ENCODE measurements at places on chromosomes 4 and X.

- no peak for DNase-seq
Observed at GRCh38 chrX:28888416-28888815, 301.2 kb downstream of the IL1RAPL1 start.

GRCh38 chrX:20857746-20858145 lies 516.5 kb upstream of the CNKSR2 start:
- no peak for DNase-seq

- no peak for DNase-seq
Observed at GRCh38 chr4:38681281-38681991, 17.4 kb downstream of the KLF3 start.

DNA sequence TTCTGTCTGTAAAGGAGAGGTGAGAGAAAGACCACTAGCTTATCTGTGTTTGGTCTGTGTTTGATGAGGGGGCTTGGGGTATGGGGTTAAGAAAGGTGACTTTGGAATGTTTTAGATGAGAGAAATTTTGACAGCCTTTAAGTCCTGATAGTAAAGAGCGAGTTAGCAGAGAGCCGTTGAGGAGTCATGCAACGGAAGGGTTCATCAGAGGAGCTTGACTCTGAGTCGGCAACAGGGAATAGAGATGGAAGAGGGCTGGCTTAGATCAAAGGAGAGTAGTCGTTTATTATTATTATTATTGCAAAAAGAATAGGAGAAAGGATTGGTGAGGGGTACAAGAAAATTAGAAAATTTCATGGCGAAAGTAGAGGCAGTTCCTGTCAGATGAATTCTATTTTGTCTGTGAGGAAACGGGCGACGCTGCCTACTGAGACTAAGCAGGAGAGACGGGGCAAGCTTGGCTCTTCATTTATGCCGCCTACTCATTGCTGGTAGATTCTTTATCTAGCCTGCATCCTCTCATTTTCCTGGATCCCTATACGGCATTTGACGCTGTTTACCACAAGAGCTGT lies 473 bp upstream of the VAMP7 start:
- no peak for DNase-seq

- no peak for DNase-seq
Observed at GRCh38 chr4:143354990-143355389, 18.3 kb downstream of the GAB1 start.

GRCh38 chr4:152501846-152502536 lies 33.9 kb downstream of the FBXW7 start:
- DNase-seq, result no peak

- no peak for DNase-seq
Observed at GRCh38 chrX:107465932-107466620, 16.6 kb downstream of the FRMPD3 start.

DNA sequence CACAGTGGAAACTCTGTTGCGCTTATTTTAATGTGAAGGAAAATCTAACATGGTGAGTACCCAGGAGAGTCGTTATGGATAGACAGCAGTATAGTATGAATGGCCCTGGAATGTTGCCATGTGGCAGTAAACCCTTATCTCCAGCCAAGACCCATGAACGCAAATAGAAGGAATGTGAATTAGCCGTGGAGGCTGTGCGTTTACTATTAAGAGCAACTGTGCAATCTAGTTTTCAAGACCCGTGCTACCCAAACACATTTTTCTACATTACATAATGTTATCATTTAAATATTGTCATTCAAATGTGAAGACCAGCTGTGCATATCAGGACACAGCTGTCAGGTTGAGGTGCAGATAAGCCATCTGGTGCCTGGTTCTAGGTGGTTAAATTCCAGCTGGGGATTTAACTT lies 13.3 kb upstream of the AGA start:
- DNase-seq, result no peak

Data from effector CD4-positive, alpha-beta T cell (primary cell).